ENCODE measurements at places on chromosomes 12 and 14.
A peak's percentile ranks its signal among the peaks of the same experiment; 100 is the strongest.

- DNase-seq = no peak
Measured at GRCh38 chr12:62761658-62762057, 173.3 kb downstream of the PPM1H start.

- DNase-seq = no peak
Measured at GRCh38 chr12:4275870-4276301, 2.3 kb downstream of the CCND2 start.

DNA sequence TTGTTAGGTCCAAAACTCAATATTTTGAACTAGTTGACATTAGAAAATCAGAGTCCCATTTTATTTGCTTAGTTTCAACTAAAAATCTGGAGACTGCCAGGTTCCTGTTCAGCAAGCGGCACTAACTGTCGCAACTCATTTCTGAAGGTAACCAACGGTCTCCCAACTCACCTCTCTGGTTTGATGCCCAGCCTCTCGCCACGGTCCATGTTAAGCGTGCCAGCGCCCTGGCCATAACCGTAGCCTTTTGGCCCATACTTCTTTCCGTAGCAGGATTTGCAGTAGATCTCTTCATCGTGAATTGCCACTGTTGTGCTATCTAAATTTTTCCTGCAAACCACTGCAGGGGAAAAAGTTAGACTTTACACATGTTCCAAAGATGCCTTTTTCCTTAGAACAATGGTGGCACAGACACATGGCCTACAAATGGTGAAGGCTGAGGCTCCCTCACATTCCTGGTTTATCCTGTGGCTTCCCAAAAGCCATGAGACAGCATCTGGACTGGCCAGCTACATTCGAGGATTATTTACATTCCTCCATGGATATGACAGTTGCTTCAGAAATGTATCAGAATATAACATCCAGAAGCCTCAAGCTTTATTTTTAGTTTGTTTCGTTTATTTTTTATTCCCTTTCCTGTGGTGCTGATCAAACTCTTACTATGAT is 15.7 kb downstream of the CSRP2 start:
- no peak for DNase-seq

- DNase-seq = peak; percentile 15
Measured at GRCh38 chr12:113103756-113104450, 31.7 kb downstream of the RASAL1 start.

GRCh38 chr14:50657753-50658152 is 10.4 kb downstream of the SAV1 start:
- DNase-seq = no peak

GRCh38 chr12:111741235-111741812 is 25.4 kb upstream of the ALDH2 start:
- no peak for DNase-seq

GRCh38 chr14:83255015-83255726 is 1721.5 kb upstream of the SEL1L start:
- no peak for DNase-seq

- DNase-seq = no peak
Measured at GRCh38 chr12:15910468-15910863, 666 bp upstream of the DERA start.

DNA sequence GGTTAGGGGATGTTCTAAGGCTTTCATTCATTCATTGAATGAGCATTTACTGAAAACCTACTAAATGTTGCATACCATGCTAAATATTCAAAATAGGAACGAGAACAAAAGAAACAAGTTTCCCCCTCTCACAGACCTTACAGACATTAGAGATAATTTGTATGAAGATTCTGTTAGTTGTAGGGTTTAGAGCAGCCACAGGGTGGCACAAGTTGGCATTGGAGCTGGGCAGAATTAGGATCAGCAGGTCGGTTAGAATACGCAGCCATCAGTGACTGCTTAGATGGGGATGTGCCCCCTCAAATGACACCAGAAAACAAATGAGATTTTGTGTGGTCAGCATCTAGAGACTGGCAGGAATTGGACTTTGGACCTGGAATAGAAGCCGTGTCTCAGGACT is 166.3 kb upstream of the DAAM1 start:
- no peak for DNase-seq

DNA sequence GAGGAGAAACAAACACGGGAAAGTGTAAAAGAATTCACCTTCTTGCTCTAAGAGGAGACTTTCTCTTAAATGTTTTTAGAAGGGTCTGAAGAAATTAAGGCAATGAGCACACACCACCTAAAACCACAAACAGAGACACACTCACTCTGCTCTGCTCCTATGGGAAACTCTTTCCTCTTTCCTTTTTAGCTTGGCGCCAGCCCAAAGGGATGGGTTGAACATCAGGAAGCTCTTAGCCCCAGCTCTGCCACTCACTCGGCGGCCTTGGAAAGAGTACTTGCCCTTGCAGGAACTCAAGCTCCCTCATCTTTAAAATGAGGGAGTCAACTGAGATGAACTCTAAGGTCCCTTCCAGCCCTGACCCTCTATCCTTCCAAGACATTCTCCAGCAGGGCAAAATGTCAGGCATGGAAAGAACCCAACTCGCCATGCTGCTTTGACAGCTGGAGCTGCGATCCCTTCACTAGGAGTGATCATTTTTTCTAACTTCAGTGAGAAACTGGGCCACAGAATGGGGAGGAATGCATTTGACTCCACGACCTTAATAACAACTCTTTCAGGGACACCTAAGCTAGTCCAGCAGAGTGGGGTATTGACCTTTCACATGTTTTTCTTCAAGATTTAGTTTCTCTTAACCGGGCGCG is 980 bp upstream of the RNASE8 start:
- no peak for DNase-seq

DNA sequence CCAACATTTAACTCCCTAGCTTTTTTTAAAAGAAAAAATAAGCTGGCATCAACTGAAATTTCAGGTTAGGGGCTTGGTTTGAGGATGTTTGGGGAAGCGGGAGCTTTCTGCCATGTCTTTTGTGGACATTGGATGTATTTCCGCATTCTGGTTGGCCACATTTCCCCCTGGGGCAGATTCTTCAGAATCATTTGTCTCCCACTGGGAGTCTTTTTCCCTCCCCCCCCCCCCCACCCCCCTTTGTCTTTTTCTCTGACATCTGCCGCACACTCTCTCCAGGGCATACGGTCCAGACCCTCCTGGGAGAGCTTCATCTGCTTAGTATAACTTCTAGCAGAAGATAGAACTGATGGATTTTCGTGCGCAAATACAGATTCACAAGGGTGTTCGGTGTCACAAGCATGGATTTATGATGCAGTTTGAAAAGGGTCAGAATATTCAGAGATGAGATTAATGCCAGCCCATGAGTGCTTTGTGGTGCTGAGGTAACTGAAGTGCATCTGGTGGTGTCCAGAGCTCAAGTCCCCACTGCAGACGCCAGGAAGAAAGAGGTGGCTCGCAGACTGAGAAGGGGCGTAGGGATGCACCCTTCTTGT is 40.2 kb downstream of the ETV6 start:
- no peak for DNase-seq

DNA sequence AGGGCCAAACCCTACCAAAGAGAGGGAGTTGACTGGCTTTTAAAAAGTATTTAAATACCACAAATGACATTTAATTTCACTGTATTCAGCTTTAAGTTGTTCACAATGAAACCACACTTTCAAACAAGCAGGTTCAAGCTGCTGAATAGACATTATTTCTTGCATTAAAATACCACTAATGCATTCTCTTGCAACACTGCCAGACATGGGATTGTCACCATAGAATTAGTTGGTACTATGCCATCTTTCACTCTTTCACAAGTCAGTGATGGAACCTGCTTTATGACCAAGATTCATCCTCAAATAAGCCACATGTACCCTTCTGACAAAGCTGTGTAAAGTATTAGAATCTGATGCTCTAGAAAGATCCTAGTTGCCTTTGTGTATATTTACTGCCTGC is 239.4 kb downstream of the PAWR start:
- no peak for DNase-seq

GRCh38 chr12:30687265-30687986 is 8.2 kb downstream of the IPO8 start:
- no peak for DNase-seq

- no peak for DNase-seq
Measured at GRCh38 chr12:34205401-34205800, 183.1 kb downstream of the ALG10 start.

DNA sequence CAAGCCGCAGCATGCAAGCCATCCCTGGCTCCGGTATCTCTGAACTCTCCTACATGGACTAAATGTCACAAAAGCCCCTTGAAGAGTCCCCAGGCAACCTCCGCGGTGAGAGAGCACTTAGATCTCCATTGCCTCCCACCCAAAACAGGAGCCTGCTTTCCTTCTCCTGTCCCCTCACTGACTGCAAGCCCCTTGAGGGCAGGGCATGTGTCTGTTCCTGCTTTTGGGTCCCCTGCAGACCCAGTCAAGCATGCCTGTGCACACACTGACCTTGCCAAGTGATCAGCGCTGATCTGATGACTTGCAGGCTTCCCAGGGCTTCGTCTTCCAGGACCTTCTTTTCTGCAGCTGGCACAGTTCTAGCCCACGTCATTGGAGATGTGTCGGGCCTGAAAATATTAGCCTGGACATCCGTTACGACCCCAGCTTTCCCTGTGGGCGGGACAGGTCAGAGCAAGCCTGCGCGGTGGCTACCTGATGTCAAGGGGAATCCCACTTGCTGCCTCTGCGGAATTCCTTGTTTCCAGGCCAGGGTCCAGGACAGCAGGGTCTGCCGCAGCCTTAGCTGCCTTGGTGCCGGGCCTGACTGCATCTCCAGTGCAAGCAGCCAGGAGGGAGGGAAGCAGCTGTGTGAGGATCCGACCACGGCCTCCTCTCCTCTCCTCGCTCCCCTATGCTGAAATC is 92.5 kb downstream of the FBXL14 start:
- no peak for DNase-seq

GRCh38 chr12:105355752-105356151 is 25.3 kb downstream of the C12orf75 start:
- DNase-seq = no peak

DNA sequence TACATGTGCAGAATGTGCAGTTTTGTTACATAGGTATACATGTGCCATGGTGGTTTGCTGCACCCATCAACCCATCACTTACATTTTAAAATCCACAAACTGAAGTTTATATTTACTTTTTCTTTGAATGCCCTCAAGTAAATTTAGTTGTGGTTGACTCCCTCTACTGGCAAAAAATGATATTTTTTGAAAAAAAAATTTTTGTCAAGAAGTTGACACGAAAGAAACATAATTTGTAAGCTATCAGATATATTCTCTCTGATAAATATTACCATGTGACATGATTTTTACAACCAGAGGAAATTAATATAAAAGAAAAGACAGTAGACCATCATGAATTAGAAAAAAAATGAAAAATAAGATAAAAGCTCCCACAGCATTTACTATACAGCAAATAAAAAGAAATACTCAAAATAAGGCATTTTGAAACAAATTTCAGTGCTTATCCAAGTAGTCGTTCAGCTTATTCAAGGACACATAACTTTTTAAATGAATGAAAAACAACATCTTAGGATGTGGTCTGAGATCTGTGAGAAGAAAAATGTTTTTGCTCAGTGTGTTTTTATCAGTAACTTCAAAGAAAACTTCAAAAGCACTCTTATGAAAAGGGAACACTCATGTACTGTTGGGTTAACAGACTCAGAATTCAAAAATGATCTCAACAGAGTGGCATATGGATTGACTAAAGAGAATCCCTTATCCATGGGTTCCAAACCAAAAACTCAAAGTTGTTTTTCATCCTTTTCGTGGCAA is 30.0 kb upstream of the GRIP1 start:
- no peak for DNase-seq

- DNase-seq = no peak
Measured at GRCh38 chr12:112303004-112303403, 79.2 kb downstream of the HECTD4 start.

DNA sequence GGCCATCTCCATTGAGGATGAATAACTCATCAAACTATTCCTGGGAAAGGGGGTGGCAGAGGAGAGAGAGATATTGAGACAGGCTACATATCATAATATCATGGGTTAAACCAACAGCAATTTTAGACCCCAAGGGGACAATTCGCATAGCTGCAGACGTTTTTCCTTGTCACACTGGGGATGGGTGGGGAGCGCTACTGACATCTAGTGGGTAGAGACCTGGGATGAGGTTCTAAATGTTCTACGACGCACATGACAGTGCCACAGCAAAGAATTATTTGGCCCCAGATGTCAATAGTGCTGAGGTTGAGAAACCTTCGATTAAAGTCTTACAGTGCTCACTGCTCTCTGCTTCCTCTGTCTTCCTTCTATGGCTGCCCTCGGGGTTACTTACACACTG is 425.6 kb downstream of the NRXN3 start:
- DNase-seq = no peak

DNA sequence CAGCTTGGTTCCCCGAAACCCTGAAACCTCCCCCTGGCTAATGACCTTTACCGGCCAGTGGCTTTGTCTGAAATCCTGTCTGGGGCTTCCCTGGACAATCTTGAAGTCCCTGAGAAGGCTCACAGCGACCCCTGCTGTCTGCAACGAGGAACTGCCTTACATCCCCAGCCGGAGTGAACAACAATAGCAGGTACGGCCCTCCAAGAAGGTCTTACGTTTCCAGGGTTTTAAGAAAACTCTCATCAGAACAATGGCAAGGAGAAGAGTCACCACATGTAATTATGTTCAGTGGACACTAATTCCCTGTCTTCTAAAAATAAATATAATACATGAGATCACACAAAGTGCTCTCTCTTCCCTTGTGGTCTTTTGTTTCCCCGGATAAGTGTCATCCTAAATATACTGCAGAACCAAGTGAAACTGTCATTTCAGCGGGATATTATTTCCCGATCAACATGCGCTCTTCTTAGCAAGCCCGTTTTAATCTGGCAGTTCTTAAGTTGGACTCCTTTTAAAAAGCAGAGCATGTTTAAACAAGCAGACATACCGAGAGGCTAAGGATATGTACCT is 53.3 kb downstream of the RBM19 start:
- DNase-seq = peak; percentile 5

- DNase-seq = no peak
Measured at GRCh38 chr14:51792809-51793208, 67.6 kb upstream of the GNG2 start.

DNA sequence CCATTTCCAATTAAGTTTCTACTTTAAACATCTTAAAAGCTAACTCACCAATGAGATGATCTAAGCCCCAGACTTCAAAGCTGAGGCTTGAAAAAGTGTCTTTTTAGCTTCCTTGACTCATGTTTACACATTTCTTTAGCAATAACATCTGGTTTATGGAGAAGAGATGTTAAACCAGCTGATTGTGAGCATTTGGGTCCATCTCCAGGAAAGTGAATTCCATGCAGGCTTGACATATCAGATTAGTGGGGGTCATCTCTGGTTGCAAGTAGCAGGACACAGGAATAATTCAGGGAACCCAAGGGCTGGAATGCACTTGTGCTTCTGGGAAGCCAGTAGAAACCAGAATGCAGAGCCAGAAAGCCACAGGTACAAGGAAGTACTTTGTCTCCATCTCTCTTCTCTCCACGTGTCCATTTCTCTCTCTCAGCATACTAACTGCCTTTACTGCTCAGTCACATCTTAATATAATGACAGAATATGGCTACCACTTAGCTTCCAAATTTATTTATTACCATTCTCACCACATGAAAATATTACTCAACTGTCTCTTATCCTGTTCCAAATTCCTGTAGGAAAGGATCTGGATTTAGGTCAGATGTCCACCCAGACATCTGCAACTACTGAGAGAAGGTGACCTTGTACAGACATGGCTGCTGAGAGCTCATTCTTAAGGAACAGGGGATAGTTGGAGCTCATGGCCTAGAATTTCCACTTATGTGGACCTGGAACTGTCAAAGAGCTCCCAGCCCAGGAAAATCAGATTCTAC is 104.4 kb downstream of the SCN8A start:
- no peak for DNase-seq

All from activated naive CD4-positive, alpha-beta T cell (primary cell).